NCI-H526 (cell line): ENCODE measurements at places on chromosomes 3 and 15.

DNA sequence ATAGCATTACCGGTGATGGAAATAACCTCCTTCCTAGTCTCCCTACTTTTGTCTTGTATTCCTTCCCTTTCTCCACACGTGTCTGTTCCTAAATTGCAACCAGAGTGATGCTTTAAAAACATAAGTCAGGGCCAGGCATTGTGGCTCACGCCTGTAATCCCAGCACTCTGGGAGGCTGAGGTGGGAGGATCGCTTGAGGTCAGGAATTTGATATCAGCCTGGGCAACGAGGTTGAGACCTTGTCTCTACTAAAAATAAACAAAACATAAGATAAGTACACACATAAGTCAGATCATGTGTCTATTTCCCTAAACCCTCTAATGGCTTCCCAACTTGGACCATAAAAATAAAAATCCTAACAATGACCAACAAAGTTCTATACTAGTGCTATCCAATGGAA, 18.4 kb downstream of the ARMC8 start:
- no peak for DNase-seq

DNA sequence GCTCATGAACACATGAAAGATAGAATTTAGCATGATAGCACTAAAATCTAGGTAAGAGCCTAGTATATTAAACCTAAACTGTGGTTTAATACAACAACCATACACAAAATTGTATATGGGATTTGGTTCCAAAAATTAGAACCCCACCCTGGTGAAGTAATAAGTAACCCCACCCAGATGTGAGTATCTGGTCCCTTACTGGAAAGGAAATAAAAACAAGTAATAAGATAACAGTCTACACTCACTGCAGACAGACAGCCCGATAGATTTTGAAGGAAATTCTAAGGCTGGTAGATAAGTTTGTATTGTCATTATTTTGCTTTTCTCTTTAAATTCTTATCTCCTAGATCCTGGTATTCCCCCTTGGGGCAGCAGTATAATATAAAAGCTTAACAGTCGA, 184.9 kb downstream of the ZBTB20 start:
- no peak for DNase-seq

GRCh38 chr3:177279118-177279815, 82.0 kb upstream of the TBL1XR1 start:
- DNase-seq = peak; percentile 11

DNA sequence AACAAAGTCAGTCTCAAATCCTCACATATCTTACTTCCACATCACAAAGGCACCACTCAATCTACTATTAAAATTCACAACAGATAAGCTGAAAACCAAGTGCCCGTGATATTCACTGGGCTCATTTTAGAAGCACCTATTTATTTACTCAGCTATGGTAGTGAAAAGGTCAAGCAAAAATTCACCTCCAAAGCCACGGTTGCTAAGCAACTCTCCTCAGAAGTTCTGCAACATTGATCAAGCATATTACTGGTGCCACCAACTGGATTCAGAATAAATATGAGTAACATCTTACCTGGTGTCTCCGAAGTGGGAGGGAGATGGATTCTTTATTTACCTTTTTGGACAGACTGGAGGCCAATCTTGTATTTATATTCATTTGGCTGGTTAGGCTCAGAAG, 714.8 kb downstream of the FHIT start:
- peak; percentile 93 for DNase-seq

DNA sequence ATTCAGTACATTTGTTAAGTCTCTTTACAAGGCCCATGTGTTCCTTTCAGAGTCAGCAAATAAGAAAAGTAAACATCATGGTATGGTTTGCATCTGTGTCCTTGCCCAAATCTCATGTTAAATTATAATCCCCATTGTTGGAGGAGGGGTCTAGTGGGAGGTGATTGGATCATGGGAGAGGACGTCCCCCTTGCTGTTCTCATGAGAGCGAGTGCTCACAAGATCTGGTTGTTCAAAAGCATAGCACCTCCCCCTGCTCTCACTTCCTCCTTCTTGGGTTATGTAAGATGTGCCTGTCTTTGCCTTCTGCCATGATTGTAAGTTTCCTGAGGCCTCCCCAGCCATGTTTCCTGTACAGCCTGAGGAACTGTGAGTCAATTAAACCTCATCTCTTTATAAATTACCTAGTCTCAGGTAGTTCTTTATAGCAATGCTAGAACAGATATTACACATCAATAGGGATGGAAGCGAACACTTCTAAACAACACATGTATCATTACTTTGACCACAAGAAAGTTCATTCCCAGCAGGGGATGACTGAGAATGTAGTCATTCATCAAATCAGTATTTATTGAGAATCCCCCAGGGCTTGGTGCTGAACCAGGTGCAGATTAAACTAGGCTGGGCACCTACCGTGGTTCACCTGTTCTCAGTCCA, 4.1 kb downstream of the EFCAB12 start:
- no peak for DNase-seq

GRCh38 chr15:78012643-78013077, 64.9 kb downstream of the TBC1D2B start:
- no peak for DNase-seq

DNA sequence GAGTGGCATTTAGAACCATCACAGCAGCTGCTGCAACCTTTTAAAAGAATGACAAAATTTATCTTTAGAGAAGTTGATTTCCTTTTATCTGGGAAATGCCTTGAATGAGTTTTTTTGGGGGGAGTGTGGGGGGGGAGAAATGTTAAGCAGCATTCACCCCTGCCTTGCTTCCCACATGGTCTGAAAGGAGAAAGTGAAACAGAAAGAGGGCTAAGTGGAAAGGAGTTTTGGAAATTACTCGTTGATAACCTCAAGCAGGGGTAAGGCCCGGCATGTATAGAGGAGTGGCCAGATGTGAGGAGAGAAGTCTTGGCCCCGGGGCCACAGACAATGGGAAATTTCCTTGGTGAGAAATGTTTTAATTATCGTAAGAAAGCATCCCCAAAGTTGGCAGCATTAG, 23.5 kb downstream of the B3GALNT1 start:
- DNase-seq = no peak

DNA sequence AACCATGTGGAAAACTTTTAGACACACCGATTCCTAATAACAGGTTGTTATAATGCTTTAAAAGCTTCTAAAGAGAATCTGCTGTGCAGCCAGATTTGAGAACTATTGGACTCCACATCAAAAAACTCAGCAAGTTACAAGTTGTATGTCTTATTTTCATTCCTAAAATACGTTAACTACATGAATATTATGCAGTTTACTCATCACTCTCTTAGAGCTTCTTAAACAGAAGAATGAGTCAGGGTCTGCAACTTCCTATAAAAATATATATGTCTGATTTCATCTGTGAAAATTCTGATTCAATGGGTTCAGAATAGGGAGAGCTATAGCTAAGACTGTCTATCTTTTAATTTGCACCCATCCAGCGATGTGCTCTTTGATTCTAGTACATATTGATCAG, 244.2 kb upstream of the EPHA3 start:
- no peak for DNase-seq

- DNase-seq = no peak
Observed at GRCh38 chr3:133276594-133276993, 123.3 kb upstream of the BFSP2 start.

GRCh38 chr3:127544803-127545201, 45.7 kb downstream of the TPRA1 start:
- DNase-seq = no peak

DNA sequence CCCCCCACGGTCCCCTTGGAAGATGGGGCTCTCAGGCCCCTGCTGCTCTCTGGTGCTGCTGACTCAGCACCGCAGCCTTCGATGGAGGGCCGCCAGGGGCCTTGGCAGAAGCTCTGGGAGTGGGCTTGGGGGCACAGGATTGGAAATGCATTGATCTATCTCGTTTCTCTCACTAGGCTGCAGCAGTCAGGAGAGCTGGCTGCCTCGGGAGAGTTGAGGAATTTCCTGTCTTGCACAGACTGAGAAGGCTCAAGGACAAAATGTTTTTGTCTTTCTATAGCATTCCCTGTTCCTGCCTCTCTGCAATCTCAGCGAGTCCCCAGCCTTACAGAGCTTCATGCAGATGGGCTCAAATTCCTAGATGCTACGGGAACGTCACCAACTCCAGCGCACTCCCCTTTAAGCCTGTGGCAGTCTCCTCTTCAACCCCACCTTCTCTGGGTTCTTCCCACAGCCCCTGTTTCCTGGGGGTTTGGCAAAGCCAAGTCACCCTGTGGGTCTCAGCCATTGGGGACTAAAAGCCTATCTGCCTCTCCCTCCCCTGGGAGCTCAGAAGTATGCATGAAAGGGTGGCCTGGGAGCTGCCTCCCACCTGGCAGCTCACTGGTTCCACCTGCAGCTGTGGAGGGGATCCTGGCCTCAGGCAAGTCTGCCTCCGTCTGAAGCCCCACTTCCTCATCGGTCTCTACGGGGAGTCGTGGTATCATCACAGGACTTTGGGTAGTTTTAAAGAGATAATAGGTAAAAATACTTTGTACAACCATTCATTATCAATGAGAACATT, 127.4 kb upstream of the HACD2 start:
- no peak for DNase-seq

GRCh38 chr15:101314336-101315125, 19.5 kb upstream of the SNRPA1 start:
- DNase-seq = no peak

DNA sequence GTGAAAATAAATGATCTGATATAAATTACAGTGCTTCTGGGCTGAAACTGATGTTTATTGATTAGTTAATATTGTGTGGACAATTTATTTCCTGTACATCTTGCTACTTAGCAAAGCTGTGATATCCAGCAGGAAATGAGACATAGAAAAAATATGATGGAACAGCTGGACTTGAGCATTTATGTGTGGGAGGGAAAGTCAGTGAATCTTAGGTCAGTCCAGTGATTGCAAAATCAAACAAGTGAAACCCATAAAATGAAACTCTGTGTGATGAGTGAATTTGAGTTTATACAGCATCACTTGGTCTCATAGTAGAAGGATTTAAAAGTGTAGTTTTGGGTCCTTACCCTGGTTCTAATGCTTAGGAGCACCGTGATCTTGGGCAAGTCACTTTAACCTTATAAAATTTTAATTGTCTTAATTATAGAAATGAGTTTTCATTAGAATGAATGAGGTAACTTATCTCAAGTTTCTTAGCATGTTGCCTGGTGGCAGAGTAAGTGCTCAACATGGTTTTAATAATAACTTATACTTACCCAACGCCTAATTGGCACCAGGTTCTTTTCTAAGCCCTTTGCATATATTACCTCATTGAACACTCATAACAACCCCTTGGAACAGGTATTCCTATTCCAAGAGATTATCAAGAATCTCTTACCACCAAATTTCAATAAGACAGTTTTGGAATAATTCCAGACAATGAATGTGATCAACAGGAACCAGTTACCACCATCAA, 194.6 kb downstream of the ADAMTSL3 start:
- DNase-seq = no peak

DNA sequence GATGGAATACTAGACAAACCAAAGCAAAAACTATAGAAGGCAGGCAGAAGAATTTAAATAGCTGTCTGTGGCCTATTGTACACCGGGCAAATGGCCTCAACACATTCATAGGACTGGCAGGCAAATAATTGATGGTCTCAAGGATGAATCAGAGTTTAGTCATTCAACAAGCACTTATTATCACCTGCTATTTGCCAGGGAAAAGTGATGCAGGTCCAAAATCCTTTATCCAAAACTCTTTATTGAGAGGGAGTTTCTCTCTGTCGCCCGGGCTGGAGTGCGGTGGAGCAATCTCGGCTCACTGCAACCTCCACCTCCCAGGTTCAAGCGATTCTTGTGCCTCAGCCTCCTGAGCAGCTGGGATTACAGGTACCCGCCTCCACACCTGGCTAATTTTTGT, 2.3 kb downstream of the EIF2AK4 start:
- no peak for DNase-seq

DNA sequence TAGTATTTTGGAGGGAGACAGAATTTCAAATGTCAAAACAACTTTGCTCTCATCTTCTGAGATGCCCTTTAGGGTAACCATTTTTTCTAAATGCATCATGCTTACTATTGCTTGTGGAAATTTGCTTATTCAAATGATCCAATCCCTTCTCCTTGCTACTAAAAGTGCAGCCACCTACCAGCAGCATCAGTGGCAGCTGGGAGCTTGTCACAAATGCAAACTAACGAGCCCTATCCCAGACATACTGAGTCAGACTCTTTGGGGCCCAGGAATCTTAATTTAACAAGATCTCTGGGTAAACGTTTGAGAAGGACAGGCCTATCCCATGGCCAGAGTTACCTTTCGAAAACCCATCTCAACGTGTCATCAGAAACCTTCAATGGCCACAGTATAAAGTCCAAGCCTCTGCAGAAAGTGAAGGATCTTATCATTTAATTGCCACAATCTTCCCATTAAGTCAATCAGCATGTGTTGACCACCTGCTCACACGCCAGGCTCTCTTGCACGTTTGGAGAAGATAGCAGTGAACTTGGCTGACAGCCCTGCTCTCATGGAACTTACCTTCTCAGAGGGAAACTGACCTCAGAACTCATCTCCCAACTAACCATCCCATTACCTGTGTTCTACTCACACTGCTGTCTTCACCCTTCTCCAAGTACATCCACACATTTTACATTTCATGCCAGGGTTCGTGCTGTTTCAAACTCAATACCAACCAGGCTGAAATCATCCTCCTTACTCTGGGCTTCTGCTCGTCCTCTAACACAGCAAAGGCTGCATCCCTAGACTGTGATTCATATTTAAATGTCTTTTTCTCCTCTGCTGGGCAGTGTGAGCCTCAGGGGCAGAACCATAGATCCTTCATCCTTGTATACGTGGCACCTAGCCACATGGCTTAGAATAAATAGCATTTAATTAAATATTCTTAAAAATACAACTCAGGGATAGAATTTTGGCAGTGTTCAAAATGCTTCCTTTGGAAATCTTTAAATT, 24.8 kb upstream of the VGLL4 start:
- peak; percentile 88 for DNase-seq

DNA sequence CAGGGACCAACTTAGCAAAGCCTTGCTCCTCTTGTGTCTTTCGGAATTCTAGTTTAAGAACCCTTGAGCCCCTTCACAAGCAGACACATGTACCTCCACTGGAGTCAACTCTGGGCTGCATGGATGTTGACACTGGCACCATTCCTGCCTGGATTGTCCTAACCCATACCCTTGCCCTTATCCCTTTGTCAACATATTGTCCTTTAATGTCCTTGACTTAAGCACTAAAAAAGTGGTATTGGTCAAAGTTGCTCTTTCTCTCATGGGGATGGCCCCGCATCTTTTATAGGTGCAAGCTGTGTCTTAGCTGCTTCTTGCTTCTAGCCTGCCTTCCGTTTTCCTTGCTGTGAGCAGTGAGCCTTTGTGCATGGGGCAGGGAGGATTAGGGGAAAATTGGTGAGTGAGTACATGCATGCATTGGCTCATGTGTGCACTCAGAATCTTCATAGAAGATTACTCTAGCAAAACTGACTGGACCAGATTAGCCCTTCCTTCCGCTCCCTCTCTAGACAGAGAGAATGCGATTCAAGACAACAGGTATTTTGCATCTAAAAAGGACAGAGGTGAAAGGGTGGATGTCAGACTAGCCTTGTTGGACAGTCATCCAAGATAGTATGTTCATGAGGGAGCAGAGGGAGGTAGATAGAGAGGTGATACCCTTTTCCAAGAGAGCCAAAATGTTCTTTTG, 42.4 kb downstream of the TGFBR2 start:
- DNase-seq = no peak

- DNase-seq = peak; percentile 73
Observed at GRCh38 chr3:9916734-9917680, at the start of gene IL17RC. Gene IL17RC, plus strand, starts transcription at chr3:9917098. Its CDS starts 218 bp downstream, at chr3:9917316.

- no peak for DNase-seq
Observed at GRCh38 chr15:83943849-83944404, 290.0 kb downstream of the ADAMTSL3 start.
